ENCODE measurements at places on chromosomes 2 and 18.

- peak; percentile 44 for DNase-seq
These were observed at the start of gene PER2 for GRCh38 chr2:238287737-238288649. PER2 (minus strand) TSS chr2:238288610; CDS start chr2:238277936, 10,674 bp downstream.

DNA sequence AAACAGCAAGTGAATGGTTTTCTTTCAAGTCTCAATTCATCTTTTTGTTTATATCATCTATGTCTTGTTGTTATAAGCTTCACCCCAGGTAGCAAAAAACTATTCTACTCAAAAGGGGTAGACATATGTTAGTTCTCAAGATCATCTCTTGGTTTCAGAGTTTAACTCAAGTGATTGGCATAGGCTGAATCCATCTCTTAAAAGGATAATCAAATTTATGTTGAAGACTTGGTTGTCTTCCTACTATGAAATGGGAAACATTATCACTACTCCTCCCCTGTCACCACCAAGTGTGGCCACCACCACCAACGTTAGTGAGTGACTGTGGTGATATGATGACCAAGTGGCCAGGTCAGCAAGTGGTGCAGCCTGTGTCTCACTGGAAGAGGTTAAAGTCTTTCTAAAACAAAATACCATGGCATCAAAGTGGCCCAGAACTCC is 1.5 kb downstream of the IL1B start:
- no peak for DNase-seq

- no peak for DNase-seq
These were observed 189.6 kb downstream of the MIB1 start for GRCh38 chr18:21930177-21930576.

- peak; percentile 51 for DNase-seq
These were observed 529 bp downstream of the SEMA4C start for GRCh38 chr2:96869281-96869821.

DNA sequence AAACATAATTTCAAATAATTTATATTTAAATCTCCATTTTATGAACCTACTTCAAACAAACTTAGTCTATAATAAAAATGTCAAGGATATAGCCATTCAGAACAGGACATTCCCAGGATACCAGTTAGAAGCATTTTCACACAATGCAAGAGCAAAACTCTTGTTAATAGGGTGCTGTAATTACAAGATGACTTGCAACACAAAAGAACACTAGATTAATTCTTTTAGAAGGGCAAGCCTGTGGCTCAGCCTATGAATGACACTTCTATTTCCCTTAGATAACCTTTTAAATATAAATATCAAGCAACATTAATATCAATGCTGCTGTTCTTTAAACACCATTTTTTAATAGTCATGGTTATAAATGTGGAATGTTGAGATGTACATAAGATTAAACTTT is 157.9 kb upstream of the SCN7A start:
- DNase-seq: no peak

All from fibroblast of skin of left quadriceps (primary cell).